ENCODE measurements at places on chromosomes 7 and 10. TPM values are rescaled to one million over a fixed set of nuclear protein-coding genes. Genes with fewer than 3 reads are reported as not detected.

DNA sequence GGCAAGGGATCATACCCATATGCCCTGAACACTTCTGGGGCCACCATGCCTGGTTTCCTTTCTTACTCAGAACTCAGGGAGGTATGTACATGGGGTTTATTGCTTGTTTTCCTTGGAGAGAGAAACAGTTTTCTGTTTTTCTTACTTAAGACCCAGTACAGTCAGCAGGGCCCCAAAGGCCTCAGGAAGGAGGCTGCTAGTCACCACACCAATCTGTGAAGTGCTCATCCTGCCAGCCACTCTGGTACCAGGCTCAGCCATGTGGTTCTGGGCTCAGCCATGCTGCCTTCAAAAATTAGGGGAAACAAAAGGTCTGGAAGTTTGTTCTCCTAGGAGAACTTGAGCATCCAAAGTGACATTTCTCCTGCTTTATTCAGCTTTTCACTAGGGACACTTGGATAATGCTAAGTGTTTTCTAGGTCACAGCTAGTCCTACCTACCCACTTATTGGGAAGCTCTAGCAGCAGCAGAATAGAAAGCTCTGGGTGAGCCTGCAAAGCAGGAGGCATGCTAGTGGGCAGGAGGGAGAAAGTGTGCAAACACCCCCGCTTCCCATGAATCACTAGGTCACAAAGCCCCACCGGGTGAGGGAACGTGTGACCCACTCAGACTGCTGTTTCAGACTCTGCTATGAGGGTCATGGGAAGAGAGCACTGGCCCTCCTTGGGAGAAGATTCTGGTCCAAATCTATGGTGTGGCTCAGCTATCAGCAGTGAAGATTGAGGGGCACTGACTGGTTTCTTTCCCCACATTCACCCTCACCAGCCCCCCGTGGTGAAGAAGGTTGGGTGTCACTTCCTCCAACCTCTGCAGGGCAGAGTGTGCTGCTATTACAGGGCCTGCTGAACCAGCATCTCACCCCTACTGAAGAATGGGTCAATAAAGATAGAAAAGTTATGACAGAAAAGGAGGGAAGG is 23.9 kb downstream of the NUDCD3 start:
- H3K27ac ChIP-seq: no peak overlapping the region
- H3K27me3 ChIP-seq: no peaks in the 10 kb centered on the region
- H3K4me1 ChIP-seq: peaks cover 28% of the 10 kb centered on the region

DNA sequence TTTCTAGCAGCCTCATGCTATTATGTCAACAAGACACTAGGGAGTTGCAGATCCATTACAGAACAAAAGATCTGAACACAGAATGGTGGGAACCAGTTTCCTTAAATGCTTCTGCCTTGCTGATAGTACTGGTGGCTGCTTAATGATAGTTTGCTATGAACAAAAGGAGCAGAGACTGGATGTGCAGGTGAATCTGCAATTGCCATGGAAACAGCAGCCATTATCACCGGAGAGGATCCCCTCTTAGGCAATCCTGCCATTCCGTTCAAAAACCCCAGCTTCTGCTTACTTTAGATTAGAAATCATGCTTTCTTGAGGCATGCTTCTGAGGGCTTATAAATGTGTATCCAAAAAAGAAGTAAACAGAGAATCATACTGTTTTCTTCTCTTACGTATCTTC is 80.0 kb upstream of the PRKAR2B start:
- H3K4me1 ChIP-seq: no peaks in the 10 kb centered on the region
- H3K36me3 ChIP-seq: no peaks in the 10 kb centered on the region
- no peak for DNase-seq
- H3K4me3 ChIP-seq: no peak overlapping the region

CHCHD2 gene
- polyA plus RNA-seq: 529 TPM

GRCh38 chr7:2647594-2648172 is 15.9 kb downstream of the TTYH3 start:
- no peaks in the 10 kb centered on the region for H3K36me3 ChIP-seq
- no peak overlapping the region for H3K27ac ChIP-seq
- DNase-seq: no peak
- no peak overlapping the region for H3K4me3 ChIP-seq
- peaks cover 17% of the 10 kb centered on the region for H3K4me1 ChIP-seq

DNA sequence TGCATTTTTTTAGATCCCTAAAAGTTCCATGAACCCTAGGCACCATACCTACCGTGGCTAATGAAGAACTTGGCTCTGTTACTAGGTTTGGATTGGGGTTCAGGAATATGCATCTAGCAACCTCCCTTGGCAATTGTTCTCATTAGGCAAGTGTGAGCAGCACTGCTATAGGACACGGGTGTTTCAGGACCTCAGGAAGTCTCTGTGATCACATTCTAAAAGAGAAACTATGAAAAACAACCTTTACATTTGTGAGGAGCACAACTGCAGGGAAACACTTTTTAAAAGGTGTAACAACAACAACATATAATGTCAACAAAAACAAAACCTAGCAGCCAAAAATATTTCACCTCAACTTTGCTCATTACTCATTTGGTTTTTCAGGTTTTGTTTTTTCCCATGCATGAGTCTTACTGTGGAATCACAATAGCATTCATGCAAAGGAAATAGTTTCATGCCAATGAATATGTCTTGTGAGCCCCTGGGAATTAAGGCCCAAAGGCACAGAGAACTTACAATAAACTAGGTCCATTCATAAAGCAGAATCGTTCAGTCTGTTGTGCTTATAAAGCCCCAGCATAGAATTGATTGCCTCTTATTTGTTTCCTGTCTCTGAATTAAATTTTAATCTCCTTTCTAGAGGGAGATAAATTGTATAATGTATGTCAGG is 255.7 kb upstream of the DGKB start:
- no peak overlapping the region for H3K4me3 ChIP-seq
- no peaks in the 10 kb centered on the region for H3K36me3 ChIP-seq
- no peak overlapping the region for H3K27ac ChIP-seq
- no peaks in the 10 kb centered on the region for H3K4me1 ChIP-seq
- H3K27me3 ChIP-seq: no peaks in the 10 kb centered on the region

IRF5 gene
- polyA plus RNA-seq: 18.8 TPM

DNA sequence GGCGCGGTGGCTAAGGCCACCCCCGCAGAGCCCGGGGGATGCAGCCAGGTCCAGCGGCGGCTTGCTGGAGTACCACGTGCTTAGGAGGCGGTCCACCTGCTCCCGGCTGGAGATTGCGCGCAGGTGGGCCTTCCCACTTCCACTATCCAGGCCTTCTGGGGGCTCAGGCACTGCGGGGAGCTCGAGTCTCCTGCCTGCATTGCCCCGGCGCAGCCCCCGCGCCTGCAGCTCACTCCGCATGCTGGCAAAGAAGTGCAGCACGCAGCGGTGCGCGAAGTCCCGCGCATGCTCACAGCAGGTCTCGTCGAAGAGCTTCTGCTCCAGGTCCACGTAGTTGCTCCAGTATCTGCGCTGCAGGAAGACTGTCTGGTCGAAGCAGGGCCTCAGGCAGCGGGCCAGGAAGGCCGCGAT is 5.8 kb downstream of the CALHM3 start:
- H3K4me3 ChIP-seq: no peak overlapping the region
- peaks cover 25% of the 10 kb centered on the region for H3K4me1 ChIP-seq
- no peaks in the 10 kb centered on the region for H3K27me3 ChIP-seq

DNA sequence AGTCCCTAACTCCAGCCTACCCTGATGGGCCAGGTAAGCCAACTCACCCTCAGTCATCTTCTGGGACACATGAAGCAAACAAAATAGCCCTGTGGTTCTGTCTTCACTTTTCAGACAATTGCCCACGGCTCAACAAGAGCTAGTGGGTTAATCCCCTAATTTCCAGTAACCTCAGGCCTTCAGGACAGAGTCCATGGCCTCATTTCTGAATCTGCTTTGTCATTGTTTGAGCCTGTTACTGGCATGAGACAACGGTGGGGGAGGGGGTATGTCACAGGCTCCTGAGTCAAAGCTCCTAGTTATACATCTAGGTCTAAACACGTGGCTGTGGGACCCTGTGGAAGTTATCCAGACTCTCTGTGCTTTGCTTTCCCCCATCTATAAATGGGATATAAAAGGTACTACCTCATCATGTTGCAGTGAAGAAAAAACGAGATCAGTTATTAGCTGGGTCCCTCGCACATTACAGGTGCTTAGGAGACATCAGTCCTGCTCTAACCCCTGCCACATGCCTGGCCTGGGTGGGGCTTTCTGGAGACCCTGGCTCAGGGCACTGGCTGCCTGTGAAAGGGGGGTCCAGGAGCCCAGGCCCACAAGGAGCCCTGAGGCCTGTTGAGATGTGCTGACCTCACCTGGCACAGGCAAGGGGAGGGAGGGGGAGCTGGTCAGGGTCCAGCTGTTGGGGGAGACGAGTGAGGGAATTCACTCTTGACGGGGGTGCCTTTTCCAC is 16.5 kb downstream of the MAT1A start:
- H3K4me3 ChIP-seq: no peak overlapping the region
- no peaks in the 10 kb centered on the region for H3K36me3 ChIP-seq
- no peaks in the 10 kb centered on the region for H3K27me3 ChIP-seq
- no peak overlapping the region for H3K27ac ChIP-seq
- no peak for DNase-seq

MYL7 gene
- not detected for polyA plus RNA-seq

DNA sequence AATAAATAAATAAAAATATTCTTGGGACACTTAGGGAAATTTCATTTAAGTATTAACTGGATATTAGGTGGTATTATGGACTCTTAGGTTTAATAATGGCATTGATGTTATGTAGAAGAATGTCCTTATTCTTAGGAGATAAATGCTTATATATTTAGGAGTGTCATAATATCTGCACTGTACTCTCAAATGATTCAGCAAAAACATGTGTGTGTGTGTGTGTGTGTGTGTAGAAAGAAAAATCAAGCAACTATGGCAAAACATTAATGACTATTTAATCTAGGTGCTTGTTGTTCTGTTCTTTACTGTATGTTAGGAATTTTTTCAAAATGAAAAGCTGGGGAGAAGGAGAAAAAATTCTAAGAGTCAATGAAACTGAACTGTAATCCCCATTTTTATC is 3.9 kb downstream of the ASNS start:
- H3K36me3 ChIP-seq: peaks cover 27% of the 10 kb centered on the region
- DNase-seq: no peak
- no peaks in the 10 kb centered on the region for H3K27me3 ChIP-seq
- H3K27ac ChIP-seq: no peak overlapping the region
- no peak overlapping the region for H3K4me3 ChIP-seq

DNA sequence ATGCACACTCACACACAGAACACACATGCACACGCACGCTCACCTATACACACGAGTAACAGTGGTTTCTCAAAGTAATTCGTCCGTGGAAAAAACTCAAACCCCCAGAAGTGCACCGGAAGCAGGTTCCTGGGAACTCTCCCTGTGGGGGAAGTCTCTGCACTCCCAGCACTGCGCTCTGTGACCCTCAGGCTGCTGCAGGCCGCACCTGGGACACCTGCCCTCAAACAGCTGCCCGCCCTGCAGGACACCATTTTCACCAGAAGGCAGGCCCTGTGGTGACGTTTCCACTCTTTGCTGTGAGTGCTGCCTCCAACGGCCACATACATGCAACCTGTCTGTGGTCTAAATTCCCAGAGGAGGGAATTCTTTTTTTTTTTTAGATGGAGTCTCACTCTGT is 21.3 kb downstream of the YKT6 start:
- H3K4me1 ChIP-seq: no peaks in the 10 kb centered on the region
- no peak for DNase-seq
- H3K36me3 ChIP-seq: no peaks in the 10 kb centered on the region
- no peak overlapping the region for H3K4me3 ChIP-seq

DNA sequence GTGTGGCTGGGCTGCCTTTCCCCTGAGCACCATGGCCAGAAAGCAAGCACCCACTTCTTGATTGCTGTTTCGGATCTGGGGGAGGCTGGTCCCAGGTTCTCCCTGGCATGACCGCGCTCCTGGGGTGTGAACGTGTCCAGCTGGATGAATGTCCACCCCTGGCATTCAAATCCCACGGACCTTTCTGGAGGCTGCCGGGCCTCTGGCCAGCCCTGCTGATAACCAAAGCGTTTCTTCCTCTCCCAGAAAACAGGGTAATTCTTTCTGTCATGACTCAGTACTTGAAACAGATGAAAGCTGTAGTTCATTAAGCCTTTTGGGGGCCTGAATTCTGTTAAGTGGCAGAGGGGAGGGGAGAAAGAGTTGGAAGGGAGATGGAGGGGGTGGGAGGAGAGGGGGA is 73.1 kb upstream of the SAMD8 start:
- H3K4me3 ChIP-seq: no peak overlapping the region
- no peaks in the 10 kb centered on the region for H3K36me3 ChIP-seq
- H3K27ac ChIP-seq: no peak overlapping the region
- DNase-seq: no peak

CUBN gene
- 0.15 TPM for polyA plus RNA-seq

DNA sequence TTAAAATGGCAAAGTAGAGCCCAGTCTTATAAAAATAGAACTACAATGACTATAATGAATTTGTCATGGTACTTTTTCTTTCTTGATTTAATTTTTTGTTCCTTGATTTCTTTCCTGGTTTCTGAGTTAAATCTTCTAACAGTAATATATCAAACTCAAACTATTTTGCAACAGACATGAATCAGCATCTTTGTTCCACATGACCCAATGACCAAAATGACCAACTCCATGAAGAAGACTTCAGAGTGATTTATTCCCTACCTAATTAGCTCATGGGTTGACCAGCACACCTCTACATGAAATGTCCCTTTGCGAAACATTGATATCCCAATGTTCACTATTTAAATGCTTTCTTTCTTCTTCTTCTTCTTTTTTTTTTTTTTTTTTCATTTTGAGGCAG is 30.9 kb downstream of the NMT2 start:
- peaks cover 60% of the 10 kb centered on the region for H3K36me3 ChIP-seq
- H3K4me3 ChIP-seq: no peak overlapping the region
- H3K27ac ChIP-seq: no peak overlapping the region
- H3K27me3 ChIP-seq: no peaks in the 10 kb centered on the region

GRCh38 chr10:87862679-87863052 is 667 bp downstream of the KLLN start:
- H3K4me3 ChIP-seq: peak overlapping the region; percentile 93
- no peaks in the 10 kb centered on the region for H3K27me3 ChIP-seq
- H3K4me1 ChIP-seq: peaks cover 46% of the 10 kb centered on the region
- DNase-seq: peak; percentile 89
- H3K27ac ChIP-seq: peak overlapping the region; percentile 90
- no peaks in the 10 kb centered on the region for H3K36me3 ChIP-seq

GRCh38 chr7:157661611-157661975 is 324.8 kb downstream of the DNAJB6 start:
- H3K4me3 ChIP-seq: no peak overlapping the region
- H3K27ac ChIP-seq: no peak overlapping the region
- no peaks in the 10 kb centered on the region for H3K36me3 ChIP-seq
- H3K4me1 ChIP-seq: peaks cover 4% of the 10 kb centered on the region
- no peak for DNase-seq

DNA sequence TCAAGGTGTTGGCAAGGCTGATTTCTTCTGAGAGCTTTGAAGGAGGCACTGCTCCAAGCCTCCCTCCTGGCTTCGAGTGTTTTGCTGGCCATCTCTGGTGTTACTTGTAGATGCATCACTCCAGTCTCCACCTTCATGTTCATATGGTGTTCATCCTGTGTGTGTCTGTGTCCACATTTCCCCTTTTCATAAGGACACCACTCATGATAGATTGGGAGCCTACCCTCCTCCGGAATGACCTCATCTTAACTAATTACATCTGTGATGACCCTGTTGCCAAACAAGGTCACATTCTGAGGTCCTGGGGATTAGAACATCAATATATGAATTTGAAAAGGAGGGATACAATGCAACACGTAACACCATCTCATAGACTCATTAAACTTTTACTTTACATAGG is 119.0 kb downstream of the CREB5 start:
- no peak for DNase-seq
- no peak overlapping the region for H3K27ac ChIP-seq
- no peaks in the 10 kb centered on the region for H3K27me3 ChIP-seq
- H3K4me3 ChIP-seq: no peak overlapping the region

Data from CD4-positive, CD25-positive, alpha-beta regulatory T cell (primary cell).